Psoas muscle (tissue), 8 donors: ENCODE measurements at places on chromosomes 4 and X.

- DNase-seq = no peak
Observed at GRCh38 chr4:117077760-117078159, 7.6 kb downstream of the TRAM1L1 start.

DNA sequence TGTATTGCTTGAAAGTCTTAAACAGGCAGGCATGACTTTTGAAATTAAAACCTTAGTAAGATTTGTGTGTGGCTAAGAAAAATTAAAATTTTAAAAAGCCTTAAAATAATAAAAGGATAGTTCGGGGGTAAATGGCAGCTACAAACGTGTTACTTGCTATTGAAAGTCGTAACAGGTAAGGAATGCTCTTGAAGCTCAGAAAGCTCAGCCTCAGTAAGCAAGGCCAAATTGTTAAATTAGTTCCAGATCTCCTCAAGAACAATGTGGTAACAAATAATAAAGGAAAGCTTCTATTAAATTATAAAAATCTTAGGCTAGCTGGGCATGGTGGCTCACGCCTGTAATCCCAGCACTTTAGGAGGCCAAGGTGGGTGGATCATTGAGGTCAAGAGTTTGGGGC lies 25.5 kb downstream of the PRMT9 start:
- no peak for DNase-seq

DNA sequence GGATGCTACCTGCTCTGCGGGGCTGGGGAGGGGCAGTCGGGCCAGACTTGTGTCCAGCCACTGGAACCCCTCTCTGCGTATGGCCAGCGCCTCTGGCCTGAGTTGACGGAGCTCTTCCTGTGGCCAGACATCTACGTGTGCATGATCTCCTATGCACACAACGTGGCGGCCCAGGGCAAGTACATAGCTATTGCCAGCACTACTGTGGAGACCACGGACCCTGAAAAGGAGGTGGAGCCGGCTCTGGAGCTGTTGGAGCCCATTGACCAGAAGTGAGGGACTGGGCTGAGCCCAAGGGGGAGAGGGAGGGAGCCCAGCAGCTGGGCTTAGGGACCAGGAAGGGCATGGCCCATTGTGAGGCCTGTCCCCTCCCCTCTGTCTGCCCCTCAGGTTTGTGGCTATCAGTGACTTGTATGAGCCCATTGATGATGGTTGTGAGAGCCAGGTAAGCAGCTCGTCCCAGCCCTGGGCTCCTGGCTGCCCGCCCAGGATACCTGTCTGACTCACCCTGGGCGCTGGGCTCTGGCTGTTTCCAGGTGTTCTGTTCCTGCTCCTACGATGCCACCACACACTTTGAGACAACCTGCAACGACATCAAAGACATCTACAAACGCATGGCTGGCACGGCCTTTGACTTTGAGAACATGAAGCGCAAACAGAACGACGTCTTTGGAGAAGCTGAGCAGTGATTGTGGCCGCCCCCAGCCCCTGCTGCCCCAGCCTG lies 1.8 kb upstream of the FAM50A start:
- DNase-seq = no peak

DNA sequence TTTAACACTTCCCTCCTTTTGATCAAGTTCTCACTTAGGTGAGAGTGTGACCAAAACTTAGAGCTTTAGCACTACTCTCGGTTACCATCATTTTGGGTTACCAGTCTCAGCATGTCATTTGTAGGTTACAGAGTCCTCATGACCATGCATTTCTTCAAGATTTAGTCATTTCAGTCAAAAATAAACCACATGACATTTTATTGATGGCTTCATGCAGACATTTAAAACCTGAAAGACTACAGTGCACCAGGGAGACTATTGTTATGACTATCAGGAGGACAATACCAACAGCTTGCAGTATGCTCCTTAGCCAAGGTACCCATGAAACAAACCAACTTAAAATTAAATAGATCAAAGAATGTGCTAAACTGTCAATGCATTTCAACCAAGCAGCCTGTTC lies 498.1 kb upstream of the FSTL5 start:
- no peak for DNase-seq

- no peak for DNase-seq
Observed at GRCh38 chr4:163866728-163867315, 372.3 kb downstream of the TMA16 start.

- no peak for DNase-seq
Observed at GRCh38 chr4:168822481-168822880, 187.6 kb downstream of the CBR4 start.

DNA sequence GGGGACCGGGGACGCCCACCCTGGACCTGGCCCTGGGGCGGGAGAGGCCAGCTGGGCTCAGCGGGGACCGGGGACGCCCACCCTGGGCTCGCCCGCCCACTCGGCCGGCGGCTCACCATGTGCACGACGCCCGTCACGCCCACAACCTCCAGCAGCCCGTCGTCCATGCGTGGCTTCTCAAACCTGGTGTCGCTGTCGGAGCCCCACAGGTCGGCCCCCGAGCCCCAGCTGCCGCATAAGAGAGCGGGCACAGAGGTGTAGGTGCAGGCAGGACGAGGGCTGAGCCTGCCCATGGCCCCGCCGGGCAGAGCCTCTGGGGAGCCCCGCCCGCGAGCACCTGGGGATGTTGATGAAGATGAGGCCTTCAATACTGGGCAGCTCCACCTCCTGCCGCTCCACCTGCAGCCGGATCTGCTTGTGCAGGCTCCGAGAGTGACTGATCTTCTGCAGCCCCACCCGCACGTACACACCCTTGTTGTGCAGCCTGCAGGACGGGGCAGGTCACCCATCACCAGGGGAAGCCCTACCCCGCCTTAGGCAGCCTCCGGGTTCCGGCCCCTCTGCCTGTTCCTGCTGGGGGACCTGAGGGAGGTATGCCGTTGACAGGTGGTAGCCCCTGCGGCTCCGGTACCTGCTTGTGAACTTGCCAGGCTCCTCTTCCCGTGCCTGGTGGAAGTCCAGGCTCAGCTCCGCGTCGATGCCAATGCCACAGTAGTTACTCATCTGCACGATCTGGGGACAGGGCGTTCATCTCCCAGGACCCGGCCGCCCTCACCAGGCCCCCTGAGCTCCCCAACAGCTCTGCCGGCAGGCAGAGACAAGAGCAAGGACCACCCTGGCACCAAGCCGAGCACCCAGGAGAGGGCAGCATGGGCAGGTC lies 11.8 kb downstream of the DGKQ start:
- DNase-seq = peak; percentile 54

- DNase-seq = no peak
Observed at GRCh38 chr4:111632641-111633151, 512.6 kb upstream of the FAM241A start.

- DNase-seq = no peak
Observed at GRCh38 chr4:68872643-68873502, 57.1 kb downstream of the UGT2B10 start.

DNA sequence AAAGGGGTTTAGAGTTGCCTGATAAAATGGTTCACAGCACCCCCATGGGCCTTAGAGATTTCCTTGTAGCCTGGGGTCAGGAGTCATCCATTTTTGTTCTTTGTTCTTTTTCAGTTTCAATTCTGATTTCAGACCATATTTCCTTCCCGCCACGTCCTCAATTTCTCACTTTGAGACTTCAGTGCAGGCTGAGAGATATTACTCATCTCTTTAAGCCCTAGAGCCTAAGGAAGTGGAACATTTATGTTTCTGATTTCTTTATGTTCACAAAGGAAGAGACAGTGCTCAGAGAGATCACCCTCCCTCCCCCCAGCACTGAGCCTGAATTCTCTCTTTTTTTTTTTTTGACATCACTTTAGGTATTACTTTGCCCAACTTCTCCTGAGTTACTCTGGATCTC lies 56.3 kb downstream of the MSN start:
- DNase-seq = no peak

GRCh38 chr4:2744576-2745270 lies 11.4 kb downstream of the TNIP2 start:
- DNase-seq = peak; percentile 34

- DNase-seq = no peak
Observed at GRCh38 chr4:138902705-138903104, 112.9 kb upstream of the NOCT start.

GRCh38 chrX:110087485-110088356 lies 84.8 kb downstream of the TMEM164 start:
- DNase-seq = peak; percentile 78

- no peak for DNase-seq
Observed at GRCh38 chr4:139563515-139563914, 7.5 kb upstream of the SETD7 start.

DNA sequence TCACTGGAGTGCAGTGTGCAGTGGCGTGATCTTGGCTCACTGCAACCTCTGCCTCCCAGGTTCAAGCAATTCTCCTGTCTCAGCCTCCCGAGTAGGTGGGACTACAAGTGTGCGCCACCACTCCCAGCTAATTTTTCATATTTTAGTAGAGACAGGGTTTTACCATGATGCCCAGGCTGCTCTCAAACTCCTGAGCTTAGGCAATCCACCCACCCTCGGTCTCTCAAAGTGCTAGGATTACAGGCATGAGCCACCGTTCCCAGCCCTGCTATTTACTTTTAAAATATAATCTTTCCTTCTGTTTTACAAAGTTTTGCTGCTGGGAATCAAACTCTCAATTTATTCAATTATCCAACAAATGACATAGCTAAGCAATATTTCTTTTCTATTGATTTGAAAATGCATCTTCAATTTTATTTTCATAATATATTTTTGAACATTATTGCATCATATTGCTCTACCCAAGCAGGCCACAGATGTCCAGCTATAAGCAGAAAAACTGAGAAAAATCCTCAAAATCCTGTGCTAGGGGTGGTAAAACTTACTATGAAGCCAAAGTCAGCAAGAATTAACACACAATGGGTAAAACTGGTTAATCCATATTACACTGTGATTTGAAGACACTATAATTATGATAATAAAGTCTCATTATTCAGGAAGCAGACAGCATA lies 5.2 kb downstream of the TIFA start:
- DNase-seq = no peak

DNA sequence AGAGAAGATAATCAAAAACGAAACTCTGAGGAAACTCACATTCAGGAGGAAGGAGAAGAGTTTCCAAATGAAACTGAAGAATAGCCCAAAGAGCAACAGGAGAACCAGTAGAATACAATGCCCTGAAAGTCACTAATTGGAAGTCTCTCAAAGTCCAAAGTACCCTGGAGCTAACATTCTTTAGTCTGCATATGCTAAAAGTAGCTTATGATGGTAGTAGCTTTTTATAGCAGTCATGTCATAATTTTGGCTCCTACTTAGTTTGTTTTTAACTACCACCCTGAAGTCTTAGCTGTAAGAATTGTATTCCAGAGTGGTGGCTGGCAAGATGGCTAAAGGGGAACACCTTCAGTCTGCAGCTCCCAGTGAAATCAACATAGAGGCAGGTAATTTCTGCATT lies 100.3 kb upstream of the FGF16 start:
- DNase-seq = no peak

DNA sequence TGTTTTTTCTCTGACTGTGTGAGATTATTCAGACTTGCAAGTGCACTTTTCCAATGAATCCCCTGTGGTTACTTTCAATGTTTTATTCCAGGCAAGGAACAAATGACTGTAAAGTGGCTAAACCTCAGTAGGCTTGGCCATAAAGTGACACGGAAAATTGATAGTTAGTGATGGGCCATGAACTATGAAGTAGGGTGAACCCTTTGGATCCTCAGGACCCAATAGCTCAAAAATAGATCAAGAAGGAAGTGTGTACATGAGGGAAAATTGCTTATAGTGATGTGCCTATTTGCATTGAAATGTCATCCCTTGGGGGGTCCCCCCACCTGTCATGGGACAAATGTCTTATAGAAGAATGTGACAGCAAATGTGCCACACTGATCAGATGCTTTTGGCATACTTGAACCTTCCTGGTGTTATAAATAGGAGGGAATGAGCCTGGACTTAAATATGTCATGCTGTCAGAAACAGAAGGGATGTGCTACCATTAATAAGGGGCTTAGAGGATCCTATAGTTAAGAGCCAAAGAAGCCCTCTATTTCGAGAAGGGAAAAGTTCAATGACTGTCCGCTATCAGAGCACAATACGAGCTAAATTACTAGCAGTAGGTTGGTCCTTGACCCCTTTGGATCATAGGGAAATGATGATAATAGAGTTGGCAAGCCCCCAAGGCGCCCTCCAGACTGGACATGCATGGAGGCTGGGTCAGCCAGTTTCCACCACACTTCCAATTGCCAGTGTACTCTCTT lies 30.3 kb downstream of the SLC16A2 start:
- DNase-seq = no peak

GRCh38 chr4:18111081-18111480 lies 89.5 kb upstream of the LCORL start:
- no peak for DNase-seq

GRCh38 chr4:144336633-144337032 lies 196.1 kb upstream of the GYPA start:
- DNase-seq = no peak

DNA sequence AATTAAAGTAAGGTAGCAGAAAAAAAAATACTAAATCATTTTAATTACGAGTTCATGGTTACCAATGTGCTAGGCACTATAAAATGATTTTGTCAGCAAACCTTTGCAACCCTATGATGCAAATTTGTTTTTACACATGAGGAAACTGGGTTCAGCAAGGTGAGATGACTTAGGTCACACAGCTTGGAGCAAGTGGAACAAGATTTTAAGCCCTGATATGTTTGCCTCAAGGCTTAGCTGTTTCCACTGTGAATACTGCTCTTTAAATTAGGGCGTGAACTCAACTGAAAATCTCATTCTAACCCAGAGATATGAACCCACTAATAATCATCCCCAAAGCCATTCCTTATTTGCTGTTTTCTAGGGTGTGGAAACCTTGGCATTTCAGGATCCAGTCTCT lies 86.3 kb downstream of the CEP44 start:
- no peak for DNase-seq
